ENCODE measurements at places on chromosomes 6 and 20. TPM values are rescaled to one million over a fixed set of nuclear protein-coding genes. Genes with fewer than 3 reads are reported as not detected.

GRCh38 chr20:35560105-35560511, 18.2 kb downstream of the ERGIC3 start:
- no peak for DNase-seq
- H3K36me3 ChIP-seq: peaks cover 8% of the 10 kb centered on the region
- no peak overlapping the region for H3K4me3 ChIP-seq
- H3K27me3 ChIP-seq: no peaks in the 10 kb centered on the region

DNA sequence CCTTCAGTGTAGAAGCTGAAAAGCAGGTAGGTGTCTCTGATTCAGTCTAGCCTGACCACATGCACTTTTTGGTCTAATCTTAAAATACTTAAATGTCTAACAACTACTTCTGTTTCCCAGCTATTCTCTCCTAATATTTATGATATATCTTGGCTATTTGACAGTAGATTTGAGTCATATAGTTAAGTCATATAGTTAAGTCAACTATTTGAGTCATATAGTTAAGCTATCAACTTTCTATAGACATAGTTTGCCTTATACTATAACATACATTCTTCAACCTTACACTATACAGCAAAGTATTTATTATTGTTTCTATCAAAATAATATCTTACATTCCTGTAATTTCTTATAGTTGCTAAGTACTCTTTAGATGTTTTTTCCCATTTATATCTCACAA, 110.9 kb downstream of the GMDS start:
- DNase-seq: no peak
- H3K4me1 ChIP-seq: peaks cover 7% of the 10 kb centered on the region
- no peaks in the 10 kb centered on the region for H3K27me3 ChIP-seq
- no peak overlapping the region for H3K4me3 ChIP-seq
- no peaks in the 10 kb centered on the region for H3K36me3 ChIP-seq

GRCh38 chr6:39945626-39946025, 11.4 kb upstream of the MOCS1 start:
- H3K4me1 ChIP-seq: no peaks in the 10 kb centered on the region
- H3K4me3 ChIP-seq: no peak overlapping the region
- H3K36me3 ChIP-seq: no peaks in the 10 kb centered on the region
- H3K27me3 ChIP-seq: peaks cover 2% of the 10 kb centered on the region
- no peak for DNase-seq
- no peak overlapping the region for H3K27ac ChIP-seq

GRCh38 chr6:4352322-4352669, 216.9 kb upstream of the ECI2 start:
- DNase-seq: no peak
- no peak overlapping the region for H3K4me3 ChIP-seq
- peaks cover 11% of the 10 kb centered on the region for H3K27me3 ChIP-seq

GRCh38 chr6:7413151-7413823, 23.7 kb downstream of the RIOK1 start:
- DNase-seq: no peak
- H3K27me3 ChIP-seq: no peaks in the 10 kb centered on the region
- H3K4me1 ChIP-seq: no peaks in the 10 kb centered on the region
- H3K36me3 ChIP-seq: peaks cover 58% of the 10 kb centered on the region
- no peak overlapping the region for H3K4me3 ChIP-seq

DNA sequence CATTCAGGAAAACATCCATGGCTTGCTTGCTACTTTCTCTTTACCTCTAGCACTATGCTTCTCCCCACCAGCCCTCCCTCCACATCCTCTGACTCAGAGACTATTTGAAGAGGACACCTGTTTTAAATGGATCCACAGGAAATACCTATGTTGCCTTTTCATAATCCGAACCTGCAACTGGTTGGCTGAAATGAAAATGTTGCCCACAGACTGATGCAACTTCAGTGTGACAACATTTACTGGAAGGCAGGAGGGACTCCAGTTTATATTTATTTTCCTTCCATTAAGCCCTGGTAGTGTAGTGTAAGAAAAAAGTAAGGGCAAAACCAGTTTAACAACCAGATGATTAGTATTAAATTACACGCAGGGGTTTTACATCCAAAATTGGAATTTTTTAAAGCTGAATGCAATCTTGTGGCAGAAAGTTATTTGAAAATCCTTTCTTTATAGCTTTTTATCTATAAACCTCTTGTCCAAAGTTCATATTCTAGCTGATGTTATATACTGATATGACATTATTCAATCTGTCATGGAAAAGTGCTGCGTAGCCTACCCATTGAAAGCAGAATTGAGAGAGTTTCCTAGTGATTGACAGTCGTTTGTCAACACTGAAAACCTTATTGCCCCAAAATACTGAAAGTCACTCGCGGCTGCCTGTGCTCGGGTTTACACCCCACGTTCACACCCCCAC, 881 bp upstream of the AIG1 start:
- H3K36me3 ChIP-seq: no peaks in the 10 kb centered on the region
- H3K4me3 ChIP-seq: peak overlapping the region; percentile 77
- H3K4me1 ChIP-seq: peaks cover 29% of the 10 kb centered on the region
- H3K27me3 ChIP-seq: no peaks in the 10 kb centered on the region

- peaks cover 30% of the 10 kb centered on the region for H3K36me3 ChIP-seq
- no peaks in the 10 kb centered on the region for H3K27me3 ChIP-seq
- peak; percentile 12 for DNase-seq
- no peak overlapping the region for H3K27ac ChIP-seq
Observed at GRCh38 chr6:20444786-20445271, 43.1 kb downstream of the E2F3 start.

DNA sequence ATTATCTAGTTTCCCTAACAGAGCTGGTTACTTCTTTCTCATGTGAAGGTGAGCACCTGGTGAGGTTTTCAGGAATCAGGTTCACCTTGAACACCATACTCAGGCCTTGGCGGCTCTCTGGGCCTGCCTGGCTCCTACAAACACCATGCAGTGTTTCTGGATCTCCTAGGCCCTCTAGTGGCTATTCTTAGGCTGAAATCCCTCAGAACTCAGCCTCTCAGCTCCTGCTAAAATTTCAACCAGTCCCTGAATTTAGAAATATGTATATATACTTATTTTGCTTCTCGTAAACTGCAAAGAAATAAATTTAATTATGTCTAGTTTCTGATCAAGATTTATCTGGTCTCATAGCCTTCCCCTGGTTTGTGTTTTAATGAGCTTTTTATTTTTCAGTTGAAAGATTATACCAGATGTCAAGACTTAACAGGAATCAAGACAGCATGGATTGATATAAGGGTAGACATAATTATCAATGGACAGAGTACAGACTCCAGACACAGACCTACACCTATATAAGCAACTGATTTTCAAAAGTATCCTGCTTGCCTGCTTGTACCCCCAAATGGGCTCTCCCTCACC, 55.9 kb downstream of the ANKEF1 start:
- H3K4me1 ChIP-seq: no peaks in the 10 kb centered on the region
- no peak overlapping the region for H3K27ac ChIP-seq
- no peaks in the 10 kb centered on the region for H3K36me3 ChIP-seq

DNA sequence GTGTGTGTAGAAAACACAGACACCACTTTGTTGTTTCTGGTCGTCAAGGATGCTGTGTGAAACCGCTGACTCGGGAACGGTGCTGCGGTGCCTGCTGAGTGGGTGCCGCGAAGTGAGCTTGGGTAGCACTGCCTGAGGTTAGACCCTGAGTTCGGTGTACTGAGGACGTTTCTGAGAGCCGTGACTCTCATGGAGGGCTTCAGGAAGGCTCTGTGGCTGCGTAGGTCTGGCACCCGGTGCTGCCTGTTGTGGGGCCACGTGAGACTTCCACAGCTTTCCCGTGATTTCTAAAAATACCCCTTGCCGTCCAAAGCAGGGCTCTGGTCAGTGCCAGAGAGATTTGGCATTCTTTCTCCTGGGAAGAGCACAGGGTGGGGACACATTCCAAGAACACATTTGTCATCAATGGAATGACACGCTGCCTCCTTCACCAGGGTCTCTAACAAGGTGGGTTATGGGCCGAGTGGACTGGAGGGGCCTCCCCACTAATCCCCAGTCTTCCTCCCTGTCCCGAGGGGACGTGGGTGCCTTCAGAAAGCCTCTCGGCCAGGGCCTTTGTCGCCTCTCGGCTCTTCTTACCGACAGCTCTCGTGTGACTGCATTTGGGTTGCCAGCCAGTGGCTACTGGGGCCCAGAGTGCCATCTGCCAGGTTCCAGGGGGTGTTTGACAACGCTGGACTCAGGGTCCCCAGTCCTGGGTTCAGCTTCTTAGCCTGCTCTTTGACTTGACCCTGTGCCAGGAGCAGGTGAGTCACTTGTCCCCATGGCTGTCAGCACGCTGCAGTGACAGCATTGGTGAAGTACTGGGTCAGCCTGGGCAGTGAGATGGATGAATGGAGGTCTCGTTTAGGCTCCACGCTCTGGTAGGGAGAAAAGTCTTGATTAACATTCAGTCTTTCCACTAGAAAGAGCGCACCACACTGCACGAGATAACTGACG, 62.2 kb downstream of the SYNJ2 start:
- H3K27me3 ChIP-seq: no peaks in the 10 kb centered on the region
- H3K4me1 ChIP-seq: peaks cover 57% of the 10 kb centered on the region
- H3K27ac ChIP-seq: no peak overlapping the region

GRCh38 chr6:131745476-131745875, 34.7 kb upstream of the CTAGE9 start:
- H3K27me3 ChIP-seq: peaks cover 9% of the 10 kb centered on the region
- no peaks in the 10 kb centered on the region for H3K36me3 ChIP-seq
- no peak overlapping the region for H3K27ac ChIP-seq
- H3K4me3 ChIP-seq: no peak overlapping the region
- H3K4me1 ChIP-seq: no peaks in the 10 kb centered on the region

DNA sequence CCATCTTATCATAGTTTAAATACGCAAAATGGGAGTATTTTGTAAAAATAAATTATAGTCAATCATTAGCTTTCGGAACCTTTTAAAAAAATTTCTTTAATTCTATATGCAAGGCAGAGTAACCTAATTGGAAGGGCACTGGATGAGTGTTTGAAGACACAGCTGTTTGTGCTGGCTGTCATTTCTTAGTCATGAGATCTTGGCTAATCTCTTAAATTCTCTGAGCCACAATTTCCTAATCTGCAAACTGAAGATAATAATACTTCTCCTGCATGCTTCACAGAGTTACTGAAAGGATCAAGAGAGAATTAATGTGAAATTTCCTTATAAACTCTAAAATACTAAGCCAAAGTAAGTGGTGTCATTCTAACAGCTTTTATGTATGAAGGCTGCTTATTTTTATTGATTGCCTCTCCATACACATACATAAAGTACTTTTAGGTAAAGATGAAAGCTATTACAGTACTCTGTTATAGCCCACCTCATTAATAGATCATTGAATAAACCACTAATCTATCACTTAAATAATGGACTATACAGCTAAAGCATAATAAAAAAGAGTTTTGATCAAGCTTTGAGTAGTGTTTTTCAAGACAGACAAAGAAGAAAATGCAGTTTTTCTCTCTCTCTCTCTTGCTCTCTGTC, 383.7 kb upstream of the IRAK1BP1 start:
- H3K4me1 ChIP-seq: no peaks in the 10 kb centered on the region
- DNase-seq: no peak
- H3K4me3 ChIP-seq: no peak overlapping the region

Gene VIP
- not detected for total RNA-seq

Gene NR2E1
- total RNA-seq: not detected

Gene TTBK1
- total RNA-seq: 0.30 TPM

Gene HRH3
- total RNA-seq: not detected

Gene LY6G6D
- not detected for total RNA-seq

Gene ZNF391
- total RNA-seq: 6.2 TPM

Gene SLC13A3
- total RNA-seq: 0.07 TPM

Gene ACSS1
- 10.7 TPM for total RNA-seq

Data from activated CD4-positive, alpha-beta T cell treated with anti-CD3 and anti-CD28 coated beads for 36 hours (primary cell).